Omental fat pad (tissue), 4 donors: ENCODE measurements at places on chromosomes 1 and 21. TPM values are rescaled to one million over a fixed set of nuclear protein-coding genes. Genes with fewer than 3 reads are reported as not detected.

PYHIN1 gene
- 3.6 TPM for total RNA-seq

CIART gene
- total RNA-seq = 5.5 TPM

GBP6 gene
- not detected for total RNA-seq

MAP1LC3C gene
- 10.9 TPM for total RNA-seq

G0S2 gene
- total RNA-seq = 6,912 TPM

PTGFRN gene
- 26.4 TPM for total RNA-seq

GNG12 gene
- total RNA-seq = 102 TPM

NIPAL3 gene
- total RNA-seq = 19.9 TPM

PDZK1 gene
- total RNA-seq = not detected

TNN gene
- total RNA-seq = 0.19 TPM

RIPK4 gene
- total RNA-seq = 4.9 TPM

ATP6V1G3 gene
- not detected for total RNA-seq

PIK3R3 gene
- 21.9 TPM for total RNA-seq

CCDC30 gene
- 3.5 TPM for total RNA-seq

GPR153 gene
- 19.8 TPM for total RNA-seq

GPR137B gene
- total RNA-seq = 37.7 TPM

CLCA4 gene
- not detected for total RNA-seq

EDN2 gene
- total RNA-seq = not detected

MEGF6 gene
- total RNA-seq = 13.2 TPM

PROX1 gene
- total RNA-seq = 3.1 TPM

SYNC gene
- 24.2 TPM for total RNA-seq

IFNLR1 gene
- total RNA-seq = not detected

EPHX1 gene
- 163 TPM for total RNA-seq

OLFML3 gene
- total RNA-seq = 54.4 TPM

FCMR gene
- total RNA-seq = 23.2 TPM

FBXO44 gene
- total RNA-seq = 13.3 TPM
